GM18507 (cell line): ENCODE measurements at places on chromosomes 2 and 18.

DNA sequence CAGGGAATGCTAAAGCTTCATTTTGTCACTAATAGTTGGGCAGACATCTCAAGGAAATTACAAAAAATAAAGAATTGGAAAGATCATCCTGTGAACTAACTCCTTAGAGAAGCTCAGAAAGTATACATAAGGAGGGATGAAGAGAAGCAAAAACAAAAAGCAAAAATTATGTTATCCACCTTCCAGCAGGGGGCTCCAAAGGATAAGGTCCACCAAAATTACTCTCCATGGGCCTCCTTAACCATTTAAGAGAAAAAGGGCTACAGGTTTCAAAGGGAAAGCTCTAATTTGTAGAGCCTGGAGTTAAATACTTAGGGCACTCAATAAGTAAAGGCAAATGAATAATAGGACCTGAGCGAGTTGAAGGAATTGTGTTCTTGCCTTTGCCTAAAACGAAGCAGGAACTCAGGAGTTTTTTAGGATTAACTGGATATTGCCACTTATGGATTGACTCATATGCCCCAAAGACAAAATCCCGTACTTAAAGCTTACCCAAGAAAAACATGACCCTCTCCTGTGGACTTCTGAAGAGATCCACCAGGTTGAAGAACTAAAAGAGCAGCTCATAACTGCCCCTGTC lies 1167.9 kb downstream of the DSC3 start:
- no peak for DNase-seq

- DNase-seq = no peak
Observed at GRCh38 chr2:113342650-113343049, 63.9 kb upstream of the PAX8 start.

GRCh38 chr2:161123531-161124030 lies 36.6 kb upstream of the TANK start:
- no peak for DNase-seq

GRCh38 chr2:55865096-55865835 lies 58.3 kb downstream of the EFEMP1 start:
- DNase-seq = no peak

- no peak for DNase-seq
Observed at GRCh38 chr2:68127358-68128242, 30.1 kb upstream of the PNO1 start.
